ENCODE measurements at places on chromosomes 16 and 17.

GRCh38 chr17:7309628-7310027 lies 2.2 kb downstream of the EIF5A start:
- no peak for DNase-seq

DNA sequence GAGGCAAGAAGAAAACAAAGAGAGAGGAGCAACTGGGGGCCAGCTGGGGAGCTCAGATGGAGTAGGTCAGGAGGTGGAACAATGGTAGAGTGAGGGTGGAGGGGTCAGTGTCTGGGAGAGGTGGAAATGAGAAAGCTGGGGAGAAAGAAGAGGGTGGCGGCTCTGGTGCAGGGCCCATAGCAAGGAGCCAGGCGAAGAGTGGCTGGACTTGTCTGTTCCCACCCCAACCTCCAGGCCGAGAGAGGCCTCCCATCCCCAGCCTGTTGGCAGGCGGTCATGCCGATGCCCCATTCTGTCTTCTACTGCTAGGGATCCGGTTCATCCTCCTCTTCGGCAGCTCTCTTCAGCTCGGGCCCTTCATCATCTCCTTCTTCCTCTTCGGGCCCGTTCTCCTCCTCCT lies 31.3 kb downstream of the AP1G1 start:
- DNase-seq: no peak

- peak; percentile 81 for DNase-seq
Measured at GRCh38 chr17:73798111-73798748, 154.0 kb upstream of the SDK2 start.

DNA sequence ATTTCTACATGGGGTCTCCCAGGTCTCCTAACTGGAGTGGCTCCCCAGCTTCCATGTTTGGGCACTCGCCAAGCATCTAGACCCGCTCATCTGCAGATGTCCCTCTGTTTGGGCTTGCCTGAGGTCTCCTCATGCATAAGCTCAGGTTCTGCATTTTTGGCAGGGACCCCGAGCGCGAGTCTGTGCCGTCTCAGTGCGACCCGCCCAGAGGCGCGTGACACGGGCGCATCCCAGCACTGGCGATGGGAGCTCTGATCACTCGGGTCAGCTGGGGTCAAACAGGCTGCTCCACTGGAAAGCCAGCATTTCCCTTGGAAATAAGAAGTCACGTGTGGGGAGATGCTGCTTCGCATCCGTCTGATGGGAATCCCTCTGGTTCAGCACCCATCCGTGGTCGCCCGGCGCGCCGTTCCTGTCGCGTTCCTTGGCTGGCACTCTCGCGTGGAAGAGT lies 56.9 kb upstream of the FASN start:
- DNase-seq: no peak

GRCh38 chr17:41048441-41048840 lies 1.3 kb upstream of the KRTAP2-1 start:
- no peak for DNase-seq

DNA sequence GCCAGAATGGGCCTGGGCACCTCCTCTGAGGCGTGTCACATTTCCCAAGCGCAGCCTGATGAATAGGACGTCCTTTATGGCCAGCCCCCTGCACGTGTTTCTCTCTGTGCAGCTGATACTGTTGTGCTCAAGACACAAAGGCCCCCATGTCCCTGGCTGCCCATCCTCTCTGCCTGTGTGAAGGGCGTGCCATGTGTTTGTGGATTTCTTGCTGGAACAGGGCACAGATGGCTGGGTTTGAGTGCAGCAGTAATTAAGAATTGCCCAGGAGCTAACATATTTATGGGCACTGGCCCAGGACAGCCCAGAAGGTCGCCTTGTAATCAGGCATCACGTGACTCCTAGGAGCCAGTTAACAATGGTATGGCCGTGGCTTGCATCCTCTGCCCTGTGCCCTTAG lies 181.1 kb downstream of the CCDC182 start:
- no peak for DNase-seq
